ENCODE measurements at places on chromosomes 11 and 22.

DNA sequence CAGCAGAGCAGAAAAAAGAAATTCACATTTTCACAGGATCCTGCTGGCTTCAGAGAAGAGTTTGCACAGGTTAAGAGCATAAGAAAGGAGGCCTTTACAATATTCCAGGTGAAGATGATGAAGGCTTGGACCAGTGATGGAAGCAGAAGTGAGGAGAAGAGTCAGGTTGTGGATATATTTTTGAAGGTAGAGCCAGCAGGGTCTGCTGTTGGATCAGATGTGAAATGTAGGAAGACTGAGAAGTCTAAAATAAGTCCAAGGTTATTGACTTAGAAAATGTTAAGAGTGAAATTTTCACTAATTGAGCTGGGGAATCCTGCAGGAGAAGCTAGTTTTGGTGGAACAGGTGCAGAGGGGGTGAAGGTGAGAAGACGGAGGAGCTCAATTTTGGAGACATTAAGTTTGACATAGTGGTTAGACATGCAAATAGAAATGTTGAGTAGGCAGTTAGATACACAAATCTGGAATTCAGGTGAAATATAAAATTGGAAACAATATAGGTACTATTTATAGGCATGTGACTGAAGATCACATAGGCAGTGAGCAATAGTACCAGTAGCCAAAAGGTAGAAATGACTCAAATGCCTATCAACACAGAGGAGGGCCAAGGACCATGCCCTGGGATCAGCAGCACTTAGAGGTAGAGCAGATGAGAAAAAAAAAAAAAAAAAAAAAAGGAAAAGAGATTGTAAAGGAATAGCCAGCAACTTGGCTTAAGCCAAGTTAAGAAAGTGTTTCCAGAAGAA is 252.0 kb downstream of the AASDHPPT start:
- no peak for ATAC-seq

DNA sequence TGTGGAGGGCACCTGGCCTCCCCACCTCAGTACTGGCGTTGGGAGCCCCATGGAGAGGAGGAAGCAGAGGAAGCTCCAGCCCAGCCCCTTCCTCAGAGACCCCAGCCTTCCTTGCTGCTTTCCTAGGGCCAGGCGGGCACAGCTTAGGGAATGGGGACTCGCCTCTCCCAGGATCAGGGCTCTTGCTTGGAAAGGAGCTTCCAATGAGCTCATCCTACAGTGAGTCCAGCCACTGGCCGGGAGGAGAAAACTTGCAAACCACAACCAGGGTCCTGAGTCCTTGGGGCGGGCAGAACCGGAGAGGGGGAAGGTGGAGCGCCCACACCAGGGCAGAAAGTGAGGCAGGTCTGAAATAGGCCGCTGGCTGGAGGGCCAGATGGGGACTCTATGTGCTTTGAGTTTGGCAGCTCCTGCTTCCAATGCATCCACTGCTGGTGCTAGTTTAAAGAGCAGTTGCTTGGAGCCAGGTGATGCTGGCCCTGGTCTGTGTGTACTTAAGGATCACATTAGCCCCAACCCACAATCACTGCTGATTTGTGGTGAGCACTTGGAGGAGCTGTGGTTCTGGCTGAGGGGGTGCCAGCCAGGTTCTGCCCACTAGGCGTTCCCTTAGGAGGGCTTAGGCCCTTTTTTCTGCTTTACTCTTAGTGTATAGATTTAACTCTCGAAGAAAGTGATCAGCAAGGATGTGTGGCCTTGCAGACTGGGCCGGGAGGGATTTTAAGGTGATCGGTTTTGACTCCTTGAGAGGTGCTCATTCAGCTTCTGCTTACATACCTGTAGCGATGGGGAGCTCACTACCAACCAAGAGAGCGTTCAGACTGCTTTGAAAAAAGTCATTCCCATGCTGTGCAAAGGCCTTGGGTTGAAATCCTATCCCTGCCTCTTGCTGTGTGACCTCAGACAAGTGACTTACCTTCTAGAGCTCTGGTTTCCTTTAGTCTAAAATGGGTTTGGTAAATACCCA is 81.9 kb downstream of the TP53I11 start:
- no peak for ATAC-seq

DNA sequence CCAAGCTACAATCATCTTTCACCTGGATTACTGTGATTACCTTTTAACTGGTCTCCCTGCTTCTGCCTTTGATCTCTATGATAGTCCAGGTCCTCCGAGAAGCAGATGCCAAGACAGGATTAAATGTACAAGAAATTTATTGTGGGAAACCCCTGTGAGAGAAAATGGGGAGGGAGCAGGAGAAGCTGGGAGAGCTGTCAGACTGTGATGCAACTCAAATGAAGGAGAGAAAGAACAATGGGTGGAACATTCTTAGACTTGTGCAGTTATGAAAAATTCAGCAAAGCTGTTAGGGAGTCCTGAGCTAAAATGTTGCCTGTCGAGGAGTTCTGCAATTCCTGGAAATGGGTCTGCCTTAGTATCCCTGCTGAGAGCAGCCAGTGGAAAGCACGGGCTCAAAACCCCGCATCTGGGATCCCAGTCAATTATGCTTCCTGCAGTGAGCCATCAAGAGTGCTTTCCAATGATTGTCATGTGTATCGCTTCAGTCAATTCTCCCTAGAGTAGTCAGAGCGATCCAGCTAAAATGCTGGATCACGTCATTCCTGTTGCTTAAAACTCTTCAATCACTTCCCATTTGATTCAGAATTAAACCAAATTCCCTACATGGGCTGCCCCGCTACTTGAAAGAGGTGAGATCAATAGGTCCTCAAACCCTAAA is 16.5 kb upstream of the CSTF3 start:
- no peak for ATAC-seq

- peak; percentile 86 for ATAC-seq
Measured at GRCh38 chr11:68127714-68128681, 6.8 kb upstream of the CHKA start.

DNA sequence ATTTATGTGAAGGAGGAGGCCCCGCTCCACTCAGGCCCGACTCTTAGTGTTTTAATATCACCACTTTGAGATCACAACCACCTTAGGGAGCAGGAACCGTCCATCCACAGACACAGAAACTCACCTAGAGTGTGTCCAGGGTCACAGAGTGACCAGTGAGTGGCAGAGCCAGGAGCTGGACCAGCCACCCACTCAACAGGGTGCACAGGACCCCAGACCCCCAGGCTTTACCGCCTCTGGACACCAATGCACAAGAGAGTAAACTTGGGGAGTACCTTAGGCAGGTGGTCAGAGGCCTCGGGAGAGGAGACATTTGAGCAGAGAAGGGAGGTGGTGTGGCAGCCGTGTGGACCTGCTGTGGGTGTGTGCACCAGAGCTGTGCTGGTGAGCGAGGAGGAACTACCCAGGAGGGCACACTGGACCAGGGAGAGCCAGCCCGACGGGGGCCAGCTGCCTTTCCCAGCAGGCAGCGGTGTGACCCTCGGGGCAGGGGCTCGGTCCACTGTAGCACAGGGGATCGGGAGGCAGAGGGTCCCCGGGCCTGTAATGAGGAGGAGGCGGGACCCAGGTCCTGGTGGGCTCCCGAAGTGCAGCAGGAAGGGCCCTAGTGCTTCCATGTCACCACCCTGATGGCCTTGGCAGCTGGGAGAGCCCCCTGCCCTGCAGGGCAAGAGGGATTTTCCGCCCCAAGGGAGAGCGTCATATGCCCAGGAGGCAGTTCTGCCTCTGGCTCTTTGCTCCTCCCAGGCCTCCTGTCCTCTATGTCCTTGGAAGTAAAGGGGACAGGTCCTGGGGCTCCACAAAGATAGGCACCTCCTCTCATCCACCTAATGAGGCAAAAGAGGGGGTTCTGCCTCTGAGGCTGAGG is 7.5 kb upstream of the NLRP6 start:
- no peak for ATAC-seq

DNA sequence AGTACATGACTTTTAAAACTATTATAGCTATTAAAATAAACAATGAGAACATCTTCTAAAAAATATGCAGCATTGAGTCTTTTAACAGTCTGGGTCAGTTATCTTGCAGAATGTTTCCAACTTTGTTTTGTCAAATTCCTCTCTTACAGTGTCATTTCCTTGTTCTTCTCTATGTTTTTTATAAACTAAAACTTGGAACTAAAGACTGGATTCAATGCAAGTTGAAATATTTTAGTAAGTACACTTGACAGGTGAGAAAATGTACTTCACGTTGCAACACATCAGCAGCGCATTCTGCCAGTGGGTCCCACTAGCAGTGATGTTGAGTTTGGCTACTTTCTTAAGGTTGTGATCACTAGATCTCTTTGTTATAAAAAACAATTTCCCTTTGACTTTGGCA is 1407.6 kb upstream of the RAG2 start:
- ATAC-seq, result no peak

GRCh38 chr22:48753381-48753730 is 1074.3 kb downstream of the BRD1 start:
- ATAC-seq, result no peak
